ENCODE measurements at places on chromosomes 7 and 10. TPM values are rescaled to one million over a fixed set of nuclear protein-coding genes. Genes with fewer than 3 reads are reported as not detected.

Gene ARPC1A
- polyA plus RNA-seq: 213 TPM

Gene ABCF2
- polyA plus RNA-seq: 35.2 TPM

Gene TAC1
- polyA plus RNA-seq: 0.06 TPM

Gene IFIT1
- polyA plus RNA-seq: 20.8 TPM

Gene CALML3
- 0.04 TPM for polyA plus RNA-seq

- no peaks in the 10 kb centered on the region for H3K36me3 ChIP-seq
- DNase-seq: no peak
- H3K4me3 ChIP-seq: no peak overlapping the region
- H3K27me3 ChIP-seq: peaks cover 15% of the 10 kb centered on the region
- H3K27ac ChIP-seq: no peak overlapping the region
- H3K4me1 ChIP-seq: no peaks in the 10 kb centered on the region
Measured at GRCh38 chr7:157523371-157523765, 186.6 kb downstream of the DNAJB6 start.

DNA sequence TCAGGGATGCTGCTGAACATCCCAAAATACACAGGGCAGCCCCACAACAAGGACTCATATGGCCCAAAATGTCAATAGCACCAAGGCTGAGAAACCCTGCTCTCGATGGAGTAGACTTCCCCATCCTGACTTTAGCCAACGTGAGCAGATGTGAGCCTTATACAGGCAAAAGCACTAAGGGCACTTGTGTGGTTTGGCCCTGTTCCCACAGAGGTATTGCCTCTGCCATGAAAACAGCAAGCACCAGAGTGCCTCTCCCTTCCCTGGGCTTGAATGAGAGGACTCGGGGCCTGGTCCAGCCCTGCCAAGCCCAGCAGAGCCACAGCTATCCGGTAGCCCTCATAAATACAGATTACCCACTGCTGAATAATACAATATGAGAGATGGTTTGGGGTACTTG, 47.5 kb downstream of the ACSM6 start:
- H3K27ac ChIP-seq: no peak overlapping the region
- no peak overlapping the region for H3K4me3 ChIP-seq
- H3K4me1 ChIP-seq: peaks cover under 1% of the 10 kb centered on the region
- no peaks in the 10 kb centered on the region for H3K27me3 ChIP-seq
- peaks cover 64% of the 10 kb centered on the region for H3K36me3 ChIP-seq

DNA sequence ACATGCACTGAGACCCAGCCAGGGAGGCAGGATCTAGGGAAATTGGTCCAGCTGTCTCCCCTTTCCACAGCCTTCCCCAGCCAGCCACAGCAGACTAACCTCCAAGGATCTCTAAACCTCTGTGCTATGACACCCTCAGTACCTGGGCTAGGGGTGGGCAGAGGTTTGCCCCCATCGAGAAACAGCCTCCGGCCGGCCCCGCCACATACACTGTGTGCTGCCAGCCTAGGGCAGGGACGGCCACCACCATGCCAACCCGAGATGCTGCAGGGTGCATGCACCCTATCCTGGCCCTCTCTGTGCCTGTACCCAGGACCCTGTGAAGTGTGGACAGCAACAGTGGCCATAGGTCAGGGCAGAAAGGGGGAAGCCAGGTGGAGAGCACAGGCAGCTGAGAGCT, 58.1 kb downstream of the PARP12 start:
- no peaks in the 10 kb centered on the region for H3K4me1 ChIP-seq
- no peaks in the 10 kb centered on the region for H3K36me3 ChIP-seq
- no peak overlapping the region for H3K4me3 ChIP-seq

DNA sequence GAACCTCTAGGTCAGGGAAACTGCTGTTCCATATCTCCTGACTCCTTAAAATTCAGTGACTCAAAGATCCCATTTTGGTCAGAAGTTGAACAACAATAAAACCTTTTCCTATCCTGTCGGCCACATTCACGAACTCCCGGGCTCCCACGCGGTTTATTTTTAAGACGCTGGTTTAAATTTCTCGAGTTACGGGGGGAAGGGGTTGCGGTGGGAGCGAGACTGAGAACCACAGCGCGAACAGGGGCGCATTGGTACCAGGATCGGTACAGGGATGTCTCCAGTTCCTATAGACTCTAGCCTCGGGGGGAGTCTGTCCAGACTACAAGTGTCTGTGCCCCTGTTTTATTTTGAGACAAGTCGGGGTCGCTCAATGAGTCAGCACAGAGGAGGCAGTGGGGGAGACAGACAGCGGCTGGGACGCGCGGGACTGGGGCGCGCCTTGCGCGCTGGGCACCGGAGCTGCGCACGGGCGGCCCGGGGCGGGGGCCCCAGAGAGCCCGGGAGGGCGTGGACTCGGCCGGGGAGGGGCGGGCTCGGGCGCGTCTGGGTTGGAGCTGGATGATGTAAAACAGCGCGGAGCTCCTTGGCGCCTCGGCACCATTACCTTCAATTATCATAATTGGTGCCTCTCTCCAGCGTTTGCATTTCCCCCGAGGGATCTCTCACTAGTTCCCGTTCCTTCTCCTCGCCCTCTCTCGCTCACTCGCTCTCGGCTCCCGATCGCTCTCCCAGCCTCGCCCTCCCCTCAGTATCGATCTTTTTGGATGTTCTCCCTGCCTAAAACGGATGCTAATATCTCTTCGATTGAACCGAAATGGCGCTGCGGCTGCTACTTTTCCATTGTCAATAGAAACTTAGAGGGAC, 8.7 kb upstream of the BAMBI start:
- no peaks in the 10 kb centered on the region for H3K36me3 ChIP-seq
- no peak overlapping the region for H3K27ac ChIP-seq
- peaks cover 14% of the 10 kb centered on the region for H3K4me1 ChIP-seq
- H3K4me3 ChIP-seq: peak overlapping the region; percentile 43

- H3K27ac ChIP-seq: no peak overlapping the region
- H3K27me3 ChIP-seq: peaks cover 6% of the 10 kb centered on the region
- DNase-seq: no peak
- H3K4me1 ChIP-seq: no peaks in the 10 kb centered on the region
- no peaks in the 10 kb centered on the region for H3K36me3 ChIP-seq
- no peak overlapping the region for H3K4me3 ChIP-seq
Measured at GRCh38 chr7:20111821-20112542, 105.2 kb downstream of the MACC1 start.

GRCh38 chr7:30040938-30041337, 12.7 kb downstream of the PLEKHA8 start:
- H3K27ac ChIP-seq: no peak overlapping the region
- no peaks in the 10 kb centered on the region for H3K4me1 ChIP-seq
- H3K27me3 ChIP-seq: no peaks in the 10 kb centered on the region
- no peak overlapping the region for H3K4me3 ChIP-seq
- no peak for DNase-seq

DNA sequence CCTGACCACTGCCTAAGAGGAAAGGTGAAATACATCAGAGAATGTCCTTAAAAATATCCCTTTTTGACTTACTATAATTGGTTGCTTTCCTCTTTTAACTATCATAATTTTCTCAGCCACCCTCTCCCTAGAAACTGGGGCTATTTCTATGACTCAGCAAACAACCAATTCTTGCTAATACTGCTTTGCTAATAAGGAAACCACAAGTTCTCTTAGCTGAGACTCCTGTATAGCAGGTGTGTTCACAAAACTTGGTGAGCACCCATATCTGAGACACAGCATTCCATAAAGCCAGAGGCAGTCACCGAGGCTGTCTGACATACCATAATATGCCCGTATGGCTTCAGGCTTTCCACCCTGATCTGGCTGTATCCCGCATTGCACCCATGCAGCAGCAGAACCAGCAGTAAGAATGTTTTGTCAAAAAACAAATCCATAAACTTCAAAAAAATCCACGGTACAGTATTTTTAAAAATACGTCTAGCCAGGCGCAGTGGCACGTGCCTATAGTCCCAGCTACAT, 191.7 kb upstream of the C7orf33 start:
- H3K4me3 ChIP-seq: no peak overlapping the region
- peaks cover 33% of the 10 kb centered on the region for H3K27me3 ChIP-seq
- no peaks in the 10 kb centered on the region for H3K36me3 ChIP-seq
- no peak for DNase-seq
- H3K27ac ChIP-seq: no peak overlapping the region
- no peaks in the 10 kb centered on the region for H3K4me1 ChIP-seq

GRCh38 chr10:101214446-101215396, 14.5 kb downstream of the LBX1 start:
- H3K36me3 ChIP-seq: no peaks in the 10 kb centered on the region
- peak; percentile 43 for DNase-seq
- peaks cover 100% of the 10 kb centered on the region for H3K27me3 ChIP-seq
- H3K4me3 ChIP-seq: no peak overlapping the region
- H3K4me1 ChIP-seq: peaks cover 14% of the 10 kb centered on the region
